HCT116 (cell line): ENCODE measurements at places on chromosomes 12 and 14.

DNA sequence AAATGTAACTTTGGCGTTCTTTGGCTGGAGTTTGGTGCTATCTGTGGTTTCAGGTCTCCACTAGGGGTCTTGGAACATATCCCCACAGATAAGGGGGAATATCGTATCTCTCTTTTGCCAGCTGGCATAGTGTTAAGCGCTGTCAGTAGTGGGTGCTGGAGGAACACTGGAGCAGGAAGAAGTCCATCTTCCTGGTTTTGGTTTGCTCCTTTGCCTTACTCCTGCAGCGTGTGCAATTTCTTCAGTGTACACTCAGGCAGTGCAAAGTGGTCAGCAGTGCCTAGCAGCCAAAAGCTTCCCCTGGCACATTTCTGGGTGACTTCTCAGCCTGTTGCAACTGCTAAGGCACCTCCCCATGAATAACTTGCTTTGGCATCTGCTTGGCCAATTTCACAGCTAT lies 11.7 kb upstream of the RIPK3 start:
- H3K36me3 ChIP-seq, result no peaks in the 10 kb centered on the region
- no peak for DNase-seq
- H3K4me3 ChIP-seq, result no peak overlapping the region

GRCh38 chr12:29132316-29132715 lies 16.8 kb upstream of the FAR2 start:
- no peak overlapping the region for H3K27ac ChIP-seq
- H3K4me1 ChIP-seq, result no peaks in the 10 kb centered on the region
- H3K27me3 ChIP-seq, result no peaks in the 10 kb centered on the region
- no peak for DNase-seq
- no peak overlapping the region for H3K4me3 ChIP-seq

DNA sequence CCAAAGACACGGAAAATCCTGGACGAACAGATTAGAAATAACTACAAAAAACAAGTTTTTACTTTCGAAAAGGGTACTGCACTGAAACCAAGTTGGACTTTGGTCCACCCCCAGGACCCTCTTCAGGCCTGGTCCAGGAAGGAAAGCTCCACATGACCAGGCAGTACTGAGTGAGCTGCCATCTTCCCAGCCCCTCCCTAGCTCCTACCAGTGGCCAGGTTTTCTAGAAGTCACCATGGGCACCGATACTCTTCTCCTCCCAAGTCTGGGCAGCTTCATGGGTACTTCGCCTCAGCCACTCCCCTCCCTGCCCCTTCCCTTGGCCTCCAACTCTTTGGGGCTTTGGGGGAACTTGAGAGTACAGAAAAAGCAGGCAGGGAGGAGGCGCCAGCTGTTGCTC lies 6.6 kb downstream of the VAMP1 start:
- peaks cover 31% of the 10 kb centered on the region for H3K36me3 ChIP-seq
- no peaks in the 10 kb centered on the region for H3K27me3 ChIP-seq
- no peak overlapping the region for H3K27ac ChIP-seq

GRCh38 chr14:68214431-68214830 lies 394.9 kb downstream of the RAD51B start:
- DNase-seq, result no peak
- no peak overlapping the region for H3K4me3 ChIP-seq
- H3K36me3 ChIP-seq, result no peaks in the 10 kb centered on the region

DNA sequence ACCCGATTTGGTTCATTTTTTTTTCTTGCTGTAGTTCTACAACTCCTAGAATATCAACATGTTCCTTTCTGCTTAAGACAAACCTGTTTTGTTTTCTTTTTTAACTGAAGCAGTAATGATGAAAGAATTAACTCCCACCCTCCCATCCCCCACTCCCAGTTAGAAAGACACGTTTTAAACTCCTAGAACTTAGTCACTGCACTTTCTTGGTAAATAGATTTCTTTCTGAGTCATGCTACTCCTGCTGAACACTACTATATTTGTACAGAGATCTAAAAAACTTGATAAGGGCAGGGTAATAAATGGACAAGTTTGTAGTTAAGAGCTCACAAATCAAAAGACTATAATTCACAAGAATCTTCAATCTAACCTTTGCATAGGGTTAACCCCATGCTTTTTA lies 118.9 kb upstream of the PTPRB start:
- DNase-seq, result no peak
- H3K4me1 ChIP-seq, result peaks cover 22% of the 10 kb centered on the region
- H3K27me3 ChIP-seq, result no peaks in the 10 kb centered on the region

DNA sequence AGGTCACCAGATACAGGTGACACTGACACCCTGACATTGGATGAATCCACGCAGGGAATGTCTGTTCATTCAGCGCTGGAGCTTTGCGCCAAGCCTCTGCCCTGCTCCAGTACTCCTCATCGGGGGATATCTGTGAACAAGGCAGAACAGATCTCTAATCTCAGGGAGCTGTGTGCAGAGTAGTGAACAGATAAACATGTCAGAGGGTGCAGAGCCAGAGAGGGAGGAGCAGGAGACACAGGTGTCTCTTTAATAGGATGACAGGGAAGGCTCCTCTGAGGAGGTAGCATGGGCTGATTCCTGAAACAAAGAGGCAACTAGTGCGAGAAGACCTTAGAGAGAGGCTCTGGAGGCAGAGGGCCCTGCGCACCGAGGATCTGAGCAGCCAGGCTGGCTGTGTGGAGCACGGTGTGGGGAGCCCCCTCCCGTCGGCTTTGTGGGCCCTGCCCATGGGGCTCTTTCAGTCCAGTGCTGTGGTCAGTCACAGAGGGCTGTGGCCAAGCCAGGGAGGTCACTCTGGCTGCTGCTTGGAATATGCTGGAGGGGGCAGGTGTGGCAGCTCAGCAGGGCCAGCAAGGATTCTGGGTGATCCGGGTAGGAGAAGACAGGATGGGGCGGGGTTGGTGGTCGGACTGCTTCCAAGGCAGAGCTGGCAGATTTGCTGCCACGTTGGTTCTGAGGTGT lies 55.6 kb downstream of the TECPR2 start:
- no peaks in the 10 kb centered on the region for H3K4me1 ChIP-seq
- DNase-seq, result no peak
- no peak overlapping the region for H3K4me3 ChIP-seq
- H3K36me3 ChIP-seq, result no peaks in the 10 kb centered on the region
- no peaks in the 10 kb centered on the region for H3K27me3 ChIP-seq

- no peaks in the 10 kb centered on the region for H3K36me3 ChIP-seq
- no peak for DNase-seq
- H3K27me3 ChIP-seq, result no peaks in the 10 kb centered on the region
These were observed 355.8 kb downstream of the FSCB start for GRCh38 chr14:44151130-44151820.

- no peaks in the 10 kb centered on the region for H3K36me3 ChIP-seq
- no peak overlapping the region for H3K27ac ChIP-seq
- DNase-seq, result no peak
- no peaks in the 10 kb centered on the region for H3K27me3 ChIP-seq
- H3K4me3 ChIP-seq, result no peak overlapping the region
These were observed 60.5 kb downstream of the CRADD start for GRCh38 chr12:93737457-93738198.

GRCh38 chr12:93008044-93008778 lies 79.1 kb upstream of the EEA1 start:
- DNase-seq, result no peak
- H3K36me3 ChIP-seq, result no peaks in the 10 kb centered on the region
- no peak overlapping the region for H3K27ac ChIP-seq
- H3K27me3 ChIP-seq, result no peaks in the 10 kb centered on the region
- peaks cover 9% of the 10 kb centered on the region for H3K4me1 ChIP-seq

- no peak overlapping the region for H3K4me3 ChIP-seq
- H3K27me3 ChIP-seq, result peaks cover 43% of the 10 kb centered on the region
- no peaks in the 10 kb centered on the region for H3K4me1 ChIP-seq
- no peak for DNase-seq
These were observed 42.2 kb downstream of the KCNA5 start for GRCh38 chr12:5085896-5086295.

DNA sequence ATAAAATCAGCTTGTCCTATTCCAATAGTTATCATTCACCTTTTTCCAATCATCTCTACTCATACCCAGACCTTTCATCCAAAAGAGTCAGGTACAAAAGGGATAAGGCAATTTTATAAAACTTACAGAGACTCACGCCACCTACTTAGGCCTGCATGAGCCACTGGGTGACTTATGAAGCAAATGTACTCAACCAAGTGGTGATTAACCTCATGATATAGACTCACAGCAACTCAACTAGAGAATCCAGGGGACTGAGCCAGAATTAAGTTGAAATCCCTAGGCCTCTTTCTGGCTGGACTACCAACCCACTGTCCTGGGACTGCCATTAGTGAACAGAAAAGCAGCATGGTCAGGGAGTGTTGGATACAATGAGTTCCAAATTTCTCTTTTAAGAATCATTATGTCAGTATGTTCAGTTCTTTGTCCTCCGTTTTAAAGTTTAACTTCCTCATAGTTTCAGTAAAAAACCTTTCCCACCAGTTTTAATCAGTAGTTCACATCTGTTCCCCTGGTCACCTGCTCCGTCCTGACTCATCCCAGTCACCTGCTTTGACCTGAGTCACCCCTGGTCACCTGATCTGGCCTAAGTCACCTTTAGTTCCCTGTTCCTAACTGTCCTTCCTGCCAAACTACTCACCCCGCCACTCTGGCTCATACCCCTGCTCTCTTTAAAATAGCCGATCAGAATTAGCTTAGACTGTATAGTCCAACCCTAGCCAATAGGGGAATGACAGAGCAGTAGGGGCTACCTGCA lies 36.8 kb downstream of the SPTSSA start:
- no peaks in the 10 kb centered on the region for H3K27me3 ChIP-seq
- H3K4me3 ChIP-seq, result no peak overlapping the region
- no peaks in the 10 kb centered on the region for H3K36me3 ChIP-seq
- DNase-seq, result no peak
- H3K4me1 ChIP-seq, result peaks cover 5% of the 10 kb centered on the region; the same call in 1 of the 2 replicates

DNA sequence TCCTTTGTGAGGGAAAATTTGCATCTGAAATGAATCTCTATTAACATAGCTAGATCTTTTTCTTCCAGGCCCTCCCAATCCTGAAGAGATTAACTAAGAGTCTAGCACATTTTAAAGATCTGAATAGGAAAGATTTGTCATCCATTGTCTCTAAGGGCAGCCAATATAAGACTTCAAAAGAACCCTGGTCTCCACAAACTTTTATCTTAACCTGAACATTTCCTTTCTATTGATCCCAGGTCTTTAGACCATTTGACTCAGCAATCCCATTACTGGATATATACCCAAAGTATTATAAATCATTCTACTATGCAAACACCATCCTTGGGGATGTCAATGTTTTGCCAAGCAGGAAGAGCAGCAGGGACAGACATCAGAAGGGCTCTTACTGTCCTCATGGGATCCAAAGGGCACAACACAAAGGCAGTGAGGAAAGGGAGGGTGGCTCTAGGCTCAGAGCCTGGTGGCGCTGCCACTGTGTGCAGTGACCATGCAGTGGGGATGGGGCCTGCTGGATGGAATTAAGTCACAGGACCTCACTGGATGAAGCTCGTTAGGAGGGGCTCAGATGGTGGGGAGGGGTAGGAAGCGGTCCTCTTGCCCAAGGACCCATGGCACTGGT lies 12.7 kb upstream of the BDKRB2 start:
- H3K4me3 ChIP-seq, result no peak overlapping the region
- no peaks in the 10 kb centered on the region for H3K36me3 ChIP-seq
- DNase-seq, result no peak
- H3K27ac ChIP-seq, result no peak overlapping the region
- peaks cover 3% of the 10 kb centered on the region; the same call in 1 of the 2 replicates for H3K27me3 ChIP-seq
- no peaks in the 10 kb centered on the region; the same call in 1 of the 2 replicates for H3K4me1 ChIP-seq

GRCh38 chr14:101122237-101123141 lies 219.0 kb upstream of the RTL1 start:
- H3K27ac ChIP-seq, result no peak overlapping the region
- H3K4me1 ChIP-seq, result no peaks in the 10 kb centered on the region
- peaks cover 3% of the 10 kb centered on the region; the same call in 1 of the 2 replicates for H3K27me3 ChIP-seq
- no peak for DNase-seq

DNA sequence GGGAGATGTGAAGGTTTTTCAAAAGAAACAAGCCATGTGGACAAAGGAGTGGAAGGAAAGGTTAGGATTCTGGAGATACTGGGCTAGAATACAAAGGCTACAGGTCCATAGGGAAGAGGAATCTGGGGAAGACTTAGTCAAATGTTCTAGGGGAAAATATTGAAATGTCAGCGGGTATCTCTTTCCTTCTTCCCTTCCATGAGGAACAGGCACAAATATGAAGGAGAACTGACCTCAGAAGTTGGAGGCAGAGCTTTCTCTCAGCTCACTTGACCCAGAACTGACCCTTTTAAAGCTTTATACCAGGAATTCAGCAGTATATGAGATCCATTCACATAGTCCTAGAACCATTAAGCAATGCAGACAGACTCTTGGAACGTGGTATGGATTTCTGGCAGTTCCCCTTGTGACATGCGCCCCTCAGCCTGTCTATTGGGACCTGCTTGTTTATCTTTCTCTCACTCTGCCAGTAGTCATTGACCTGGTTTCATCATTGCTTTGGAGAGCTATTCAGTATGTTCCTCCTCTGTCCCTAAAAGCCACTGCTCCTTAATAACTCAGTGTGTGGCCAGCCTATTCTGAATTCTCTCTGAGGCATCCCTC lies 43.0 kb upstream of the GSG1 start:
- no peak overlapping the region for H3K27ac ChIP-seq
- H3K36me3 ChIP-seq, result no peaks in the 10 kb centered on the region
- H3K4me3 ChIP-seq, result no peak overlapping the region
- no peaks in the 10 kb centered on the region for H3K27me3 ChIP-seq
- no peaks in the 10 kb centered on the region for H3K4me1 ChIP-seq

DNA sequence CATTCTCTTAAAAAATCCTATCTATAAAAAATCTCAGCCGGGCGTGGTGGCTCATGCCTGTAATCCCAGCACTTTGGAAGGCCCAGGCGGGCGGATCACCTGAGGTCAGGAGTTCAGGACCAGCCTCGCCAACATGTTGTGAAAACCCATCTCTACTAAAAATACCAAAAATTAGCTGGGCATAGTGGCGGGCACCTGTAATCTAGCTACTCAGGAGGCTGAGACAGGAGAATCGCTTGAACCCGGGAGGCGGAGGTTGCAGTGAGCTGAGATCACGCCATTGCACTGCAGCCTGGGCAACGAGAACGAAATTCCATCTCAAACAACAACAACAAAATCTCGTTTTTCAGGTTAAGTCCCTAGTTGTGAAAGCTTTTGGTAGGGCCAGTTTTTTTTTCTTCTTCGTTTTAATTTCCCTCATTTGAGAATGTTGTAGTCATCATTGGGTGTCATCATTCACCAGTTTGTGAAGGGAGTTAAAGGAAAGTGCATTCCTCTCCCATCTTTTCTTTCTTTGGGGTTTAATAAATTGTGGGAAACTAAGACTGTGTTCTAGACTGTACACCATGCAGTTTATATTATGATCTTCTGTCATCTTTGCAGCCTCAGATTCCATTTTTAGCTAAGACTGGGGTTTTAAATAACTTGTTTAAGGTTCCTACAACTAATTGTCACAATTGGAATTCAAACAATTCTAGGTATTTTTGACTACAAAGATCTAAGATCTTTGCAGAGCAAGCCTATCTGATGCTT lies 23.9 kb downstream of the MDM2 start:
- H3K4me3 ChIP-seq, result no peak overlapping the region
- H3K4me1 ChIP-seq, result no peaks in the 10 kb centered on the region
- DNase-seq, result no peak
- no peaks in the 10 kb centered on the region for H3K27me3 ChIP-seq
